Dermis blood vessel endothelial cell (primary cell): ENCODE measurements at places on chromosomes 1 and 21.

GRCh38 chr1:228734881-228735801 lies at the start of gene RHOU:
TSS of gene RHOU (plus strand) at chr1:228735479. CDS start at chr1:228735743, 264 bp downstream.
- DNase-seq = peak; percentile 71

DNA sequence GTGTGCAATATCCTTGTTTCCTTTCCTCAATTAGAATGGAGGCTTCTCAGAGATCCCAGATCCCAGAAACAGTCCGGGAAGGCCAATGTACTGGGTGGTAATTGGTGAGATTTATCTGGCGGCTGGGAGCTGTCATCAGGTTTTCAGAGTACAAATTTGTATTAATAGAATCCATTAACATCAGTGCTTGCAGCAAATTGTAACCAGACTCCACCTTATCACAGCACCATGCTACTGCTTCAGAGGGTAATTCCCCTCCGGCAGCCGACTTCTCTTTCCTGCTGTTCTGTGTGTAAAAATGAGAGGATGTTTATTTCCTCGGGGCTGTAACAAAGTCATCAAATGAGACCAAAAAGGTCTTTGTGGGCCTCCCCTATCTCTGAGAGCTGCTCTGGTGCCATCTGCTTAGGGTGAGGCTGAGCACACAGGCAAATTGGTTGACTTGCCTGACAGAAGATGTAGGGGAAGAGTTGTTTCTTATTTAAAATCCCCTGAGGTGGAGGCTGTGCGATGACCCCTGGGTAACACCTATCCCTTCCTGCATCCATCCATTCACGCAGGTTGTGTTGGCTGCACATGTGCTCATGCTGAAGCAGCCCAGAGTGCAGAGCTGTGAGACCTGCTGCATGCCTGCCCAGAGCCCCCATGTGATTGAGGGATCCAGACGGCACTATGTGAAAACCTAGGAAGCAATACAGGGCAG lies 19.2 kb downstream of the NFASC start:
- no peak for DNase-seq

GRCh38 chr1:44270686-44271628 lies 57.7 kb downstream of the DMAP1 start:
- no peak for DNase-seq

DNA sequence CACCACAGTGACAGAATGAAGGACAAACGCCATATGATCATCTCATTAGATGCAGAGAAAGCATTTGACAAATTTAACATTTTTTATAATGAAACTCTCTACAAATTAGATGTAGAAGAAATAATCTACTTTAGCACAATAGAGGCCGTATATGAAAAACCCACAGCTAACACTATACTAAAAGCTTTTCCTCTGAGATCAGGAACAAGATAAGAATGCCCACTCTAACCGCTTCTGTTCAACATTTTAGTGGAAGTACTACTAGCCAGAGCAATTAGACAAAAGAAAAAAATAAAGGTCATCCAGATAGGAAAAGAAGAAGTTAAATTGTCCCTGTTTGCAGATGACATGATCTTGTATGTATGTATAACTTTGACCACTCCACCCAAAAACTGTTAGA lies 109.7 kb downstream of the SLC35F3 start:
- DNase-seq = no peak

DNA sequence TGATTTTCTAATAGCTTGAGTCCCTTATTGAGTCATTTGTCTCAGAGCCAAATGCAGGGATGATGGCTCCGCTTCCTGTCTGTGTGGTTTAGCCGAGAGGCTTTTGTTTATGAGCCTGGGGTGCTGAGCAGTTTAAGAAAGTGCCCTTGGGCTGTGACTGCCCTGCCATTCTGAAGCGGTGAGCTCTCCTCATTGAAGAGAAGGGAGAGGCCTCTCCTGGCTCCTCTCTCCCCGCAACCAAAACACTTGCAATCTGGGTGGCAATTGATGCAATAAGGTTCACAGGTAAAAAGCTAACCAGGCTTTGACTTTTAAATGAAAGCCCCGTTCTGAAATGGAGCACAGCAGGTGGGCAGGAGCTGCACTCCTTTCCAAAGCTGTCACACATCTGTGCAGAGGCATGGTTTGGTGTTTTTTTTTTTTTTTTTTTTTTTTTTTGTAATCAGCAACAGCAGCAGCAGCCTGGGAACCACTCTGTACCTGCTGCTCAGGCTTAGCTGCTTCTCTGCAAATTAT lies 403.7 kb downstream of the SIPA1L2 start:
- peak; percentile 13 for DNase-seq

DNA sequence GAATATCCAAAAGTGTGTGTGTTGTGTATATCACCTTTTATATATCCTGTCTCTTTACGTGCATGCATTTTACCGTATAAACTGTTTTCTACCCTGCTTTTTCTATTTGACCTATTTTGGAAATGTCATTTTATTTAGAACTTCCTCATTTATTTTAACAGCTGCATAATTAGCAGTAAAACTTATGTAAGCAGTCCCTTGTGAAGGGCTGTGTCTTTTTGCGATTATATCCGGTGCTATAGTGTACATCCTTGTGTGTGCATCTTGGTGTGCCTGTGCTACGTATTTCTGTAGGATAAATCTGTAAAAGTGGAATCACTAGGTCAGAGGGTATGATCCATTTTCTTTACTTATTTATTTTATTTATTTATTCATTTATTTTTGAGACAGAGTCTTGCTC lies 7.2 kb downstream of the LGALS8 start:
- no peak for DNase-seq

DNA sequence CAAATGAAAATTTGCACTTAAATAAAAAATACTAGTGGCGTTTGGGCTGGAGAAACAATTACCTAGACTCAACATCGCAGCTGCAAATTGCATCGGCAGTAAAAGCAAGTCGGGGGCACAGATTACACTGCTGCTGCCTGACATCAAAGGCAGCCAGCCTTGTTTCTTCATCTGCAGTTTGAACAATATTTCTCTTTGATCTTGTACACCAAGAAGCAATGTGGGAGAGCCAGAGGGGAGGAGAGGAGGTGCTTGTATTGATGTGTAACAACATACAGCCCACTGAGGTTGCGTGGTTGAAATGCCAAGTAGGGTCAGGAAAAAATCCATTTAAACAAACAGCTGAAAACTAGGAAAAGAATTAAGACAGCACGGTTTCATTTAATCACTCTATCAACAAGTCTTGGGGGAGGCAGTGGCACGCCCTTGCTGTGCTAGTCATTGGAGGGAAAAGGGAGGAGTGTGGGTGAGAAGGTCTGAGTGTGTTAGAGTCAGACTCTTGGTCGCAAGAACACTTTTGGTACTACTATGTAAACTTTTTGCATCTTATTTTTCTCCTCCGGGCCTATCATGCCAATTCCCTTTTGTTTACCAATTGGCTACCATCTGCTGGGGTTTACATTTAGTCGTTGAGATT lies 456.5 kb downstream of the OMA1 start:
- no peak for DNase-seq

DNA sequence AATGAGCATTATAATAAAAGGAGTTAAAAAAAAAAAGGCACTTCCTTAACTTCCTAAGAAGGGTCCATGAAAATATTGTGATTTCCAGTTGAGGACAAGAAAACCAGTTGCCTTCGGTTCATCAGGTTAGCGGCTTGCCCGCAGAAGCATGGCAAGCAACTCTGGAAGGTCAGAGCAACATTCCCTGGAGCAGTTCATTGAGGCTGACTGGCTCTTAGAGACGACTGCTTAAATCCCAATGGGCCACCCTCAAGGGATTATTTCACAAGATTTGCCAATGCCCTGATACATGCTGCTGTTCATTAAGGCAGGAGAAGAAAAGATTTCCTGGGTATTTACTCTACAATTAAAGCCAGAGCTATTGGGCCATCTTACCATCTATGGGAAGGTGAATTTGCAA lies 29.0 kb upstream of the CASQ2 start:
- no peak for DNase-seq

- DNase-seq = no peak
These were observed 87.7 kb upstream of the TNFSF4 start for GRCh38 chr1:173294843-173295242.

DNA sequence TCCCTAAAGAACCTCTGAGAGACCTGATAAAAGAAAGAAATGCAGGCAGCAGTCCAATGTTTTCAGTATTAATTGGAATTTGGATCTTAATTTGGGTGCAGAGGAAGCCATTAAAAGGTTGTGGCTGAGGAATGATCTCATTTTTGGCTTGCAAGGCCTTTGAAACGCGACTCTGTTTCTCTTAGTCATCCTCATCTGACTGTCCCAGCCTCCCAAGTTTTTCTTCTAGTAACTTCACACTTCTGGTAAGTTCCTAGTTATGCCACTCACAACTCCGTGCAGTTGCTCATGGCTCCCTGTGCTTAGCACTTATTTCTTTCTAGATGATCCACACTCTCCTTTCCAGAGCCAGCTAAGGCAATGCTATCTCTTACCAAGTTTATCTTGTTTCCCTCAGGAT lies 147.4 kb upstream of the USP24 start:
- DNase-seq = peak; percentile 63

DNA sequence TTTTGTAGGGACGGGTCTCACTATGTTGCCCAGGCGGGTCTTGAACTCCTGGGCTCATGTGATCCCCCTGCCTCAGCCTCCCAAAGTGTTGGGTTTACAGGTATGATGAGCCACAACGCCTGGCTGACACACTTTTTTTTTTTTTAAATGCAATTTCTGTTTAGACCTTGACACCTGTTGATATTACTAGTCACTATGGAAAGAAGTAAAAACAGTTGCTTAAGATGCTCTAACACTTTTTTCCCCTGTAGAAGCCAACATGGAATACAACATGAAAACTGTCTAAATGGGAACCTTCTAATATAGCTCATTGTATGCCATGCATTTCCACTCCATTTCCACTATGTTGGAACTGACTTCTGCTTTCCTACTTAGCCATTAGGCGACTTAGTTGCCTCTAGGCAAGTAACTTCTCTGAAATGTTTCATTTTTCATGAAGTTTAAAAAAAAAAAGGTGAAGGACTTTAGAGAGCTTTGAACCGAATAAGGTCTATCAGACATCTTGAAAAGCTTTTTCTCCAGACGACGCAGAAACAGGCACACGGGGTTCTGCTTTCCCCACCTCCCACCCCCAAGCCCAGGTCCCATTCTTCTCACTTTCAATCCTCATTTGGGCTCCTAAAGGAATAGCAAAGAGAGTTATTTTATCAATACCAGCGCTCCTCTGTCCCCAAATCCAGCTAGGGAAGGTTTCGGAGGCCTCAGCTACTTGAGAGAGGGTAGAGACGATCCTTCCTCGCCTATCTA lies 648 bp upstream of the DR1 start:
- no peak for DNase-seq

GRCh38 chr1:110380672-110381283 lies 10.0 kb downstream of the SLC16A4 start:
- no peak for DNase-seq

DNA sequence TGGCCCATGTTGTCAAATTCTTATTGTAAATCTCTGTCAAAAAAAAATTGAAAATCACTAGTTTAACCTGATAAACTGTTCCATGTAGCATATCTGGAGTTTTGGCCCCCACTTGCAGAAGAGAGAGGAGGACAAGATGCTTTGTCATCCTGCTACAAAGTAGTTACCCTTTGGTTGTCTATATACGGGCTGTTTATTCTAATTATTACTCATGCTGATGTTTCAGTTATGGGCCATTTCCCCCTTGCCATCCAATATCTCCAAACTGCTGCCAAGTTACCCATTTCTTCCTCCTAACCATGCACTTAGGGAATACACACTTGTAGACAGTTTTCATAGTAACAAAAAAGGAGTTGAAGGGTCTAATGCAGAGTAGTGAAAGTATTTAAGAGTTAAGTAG lies 22.6 kb downstream of the STX12 start:
- DNase-seq = no peak

- peak; percentile 62 for DNase-seq
These were observed 100.0 kb upstream of the SERTAD4 start for GRCh38 chr1:210132582-210132981.

- DNase-seq = no peak
These were observed 80.6 kb downstream of the KCTD3 start for GRCh38 chr1:215647738-215648137.

- DNase-seq = peak; percentile 19
These were observed 15.4 kb downstream of the RIMS3 start for GRCh38 chr1:40650075-40650474.

DNA sequence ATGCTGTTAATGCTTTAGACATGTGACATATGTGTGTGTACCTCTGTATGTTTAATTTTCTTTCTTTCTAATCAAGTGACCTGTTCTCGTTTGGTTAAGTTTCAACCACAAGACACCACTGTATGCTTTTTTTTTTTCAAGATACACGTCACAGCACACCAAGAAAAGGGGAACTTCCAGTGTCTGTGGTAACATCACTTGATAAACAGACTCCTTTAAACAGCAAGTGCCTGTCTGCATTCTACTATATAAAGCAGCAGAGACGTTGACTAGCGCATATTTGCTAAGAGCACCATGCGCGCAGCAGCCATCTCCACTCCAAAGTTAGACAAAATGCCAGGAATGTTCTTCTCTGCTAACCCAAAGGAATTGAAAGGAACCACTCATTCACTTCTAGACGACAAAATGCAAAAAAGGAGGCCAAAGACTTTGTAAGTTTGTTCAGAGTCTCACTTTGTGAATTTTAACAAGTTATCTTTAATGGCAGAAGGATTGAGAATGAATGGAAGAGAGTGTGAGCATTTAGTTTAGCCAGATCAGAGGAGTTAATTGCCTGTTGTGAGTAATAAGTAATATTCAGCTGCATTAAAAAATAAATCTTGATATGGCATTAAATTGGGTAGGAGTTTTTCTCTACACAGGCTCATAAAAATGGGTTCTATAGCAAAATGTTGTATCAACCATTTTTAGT lies at the start of gene RGS1:
Gene RGS1 (plus strand): TSS at position 275 of the 691 bp plus-strand sequence. CDS start 20 bp downstream, at position 295.
- no peak for DNase-seq

- DNase-seq = no peak
These were observed 30.6 kb upstream of the LYPD8 start for GRCh38 chr1:248786156-248786555.

GRCh38 chr1:243346016-243346415 lies 90.2 kb downstream of the SDCCAG8 start:
- no peak for DNase-seq

DNA sequence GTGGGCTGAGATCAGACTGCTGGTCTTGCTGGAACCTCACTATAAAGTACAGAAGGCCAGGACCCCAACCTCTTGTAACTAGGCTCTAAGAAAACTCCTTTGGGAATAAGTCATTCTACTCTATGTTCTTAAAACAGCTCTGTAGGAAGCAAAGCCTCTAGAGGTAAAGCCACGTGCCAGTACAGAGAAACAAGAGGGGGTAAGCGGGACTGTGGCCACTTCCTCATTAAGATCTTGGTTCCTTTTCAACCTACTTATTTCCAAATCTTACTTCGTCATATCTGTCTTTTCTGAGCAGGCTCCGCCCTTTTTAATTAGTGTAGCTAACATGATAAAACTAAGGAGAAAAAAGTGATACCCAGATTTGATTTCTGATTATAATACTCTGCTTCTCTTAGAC lies 3.8 kb downstream of the NCSTN start:
- DNase-seq = no peak

DNA sequence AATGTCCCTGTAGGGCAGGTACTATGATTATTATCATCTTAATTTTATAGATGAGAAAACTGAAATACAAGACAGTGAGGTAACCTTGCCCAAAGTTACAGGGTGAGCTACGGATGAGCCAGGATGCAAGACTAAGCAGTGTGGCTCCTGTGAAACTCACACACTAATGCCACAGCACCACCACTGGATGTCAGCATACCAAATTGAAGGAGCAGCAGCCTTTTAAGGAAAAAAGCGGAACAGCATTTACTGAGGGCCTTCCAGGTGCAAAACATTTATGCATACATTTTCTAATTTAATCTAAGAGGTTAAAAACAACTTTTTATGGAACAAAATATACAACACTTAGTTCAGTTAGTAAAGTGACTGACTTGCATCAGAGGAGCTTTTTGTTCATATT lies 41.7 kb downstream of the SEC16B start:
- DNase-seq = peak; percentile 23

- DNase-seq = peak; percentile 61
These were observed 19.5 kb upstream of the SHE start for GRCh38 chr1:154521695-154522094.
